ENCODE measurements at places on chromosomes 13 and 19.

GRCh38 chr19:19238126-19238894 lies 26.6 kb downstream of the NCAN start:
- no peaks in the 10 kb centered on the region for H3K36me3 ChIP-seq
- no peak overlapping the region for H3K27ac ChIP-seq
- no peaks in the 10 kb centered on the region for H3K4me1 ChIP-seq
- no peak for DNase-seq
- no peak overlapping the region for H3K4me3 ChIP-seq
- peaks cover 17% of the 10 kb centered on the region for H3K27me3 ChIP-seq

- peaks cover 71% of the 10 kb centered on the region for H3K4me1 ChIP-seq
- H3K4me3 ChIP-seq: peak overlapping the region; percentile 88
- H3K36me3 ChIP-seq: peaks cover 60% of the 10 kb centered on the region
- H3K27ac ChIP-seq: peak overlapping the region; percentile 93
Measured at GRCh38 chr19:18422530-18423191, 3.5 kb downstream of the SSBP4 start.

DNA sequence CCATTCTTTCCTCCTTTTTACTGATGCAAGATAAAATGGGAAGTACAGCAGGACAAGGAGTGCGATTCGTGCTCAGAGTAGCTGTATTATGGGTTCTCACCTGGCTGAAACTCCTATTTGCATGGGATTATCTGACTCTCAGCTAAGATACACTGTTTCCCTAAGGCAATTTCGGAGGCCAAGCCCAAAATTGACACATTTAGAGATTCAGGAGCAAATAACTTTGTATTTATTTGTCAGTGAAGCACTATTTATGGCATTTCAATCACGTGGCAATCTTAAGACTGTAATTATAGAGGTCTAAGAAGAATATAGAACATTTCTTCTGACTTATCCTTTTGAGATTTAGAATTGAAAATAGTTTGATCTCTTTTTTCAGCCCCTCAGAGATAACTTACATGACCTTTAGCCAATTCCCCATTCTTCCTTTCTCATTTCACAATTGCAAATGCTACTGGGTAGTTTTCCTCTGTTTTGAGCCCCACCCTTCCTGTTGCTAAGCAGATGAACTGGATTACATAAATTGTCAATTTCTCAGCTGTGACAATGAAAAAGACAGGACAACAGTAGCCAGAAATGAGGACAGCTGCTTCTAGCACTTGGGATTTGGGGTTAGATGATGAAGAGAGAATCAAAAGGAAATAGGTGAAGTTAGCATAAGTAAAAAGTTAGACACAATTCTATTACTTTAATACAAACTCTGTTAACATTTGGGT lies 122.7 kb upstream of the FRY start:
- H3K27me3 ChIP-seq: peaks cover 29% of the 10 kb centered on the region
- no peaks in the 10 kb centered on the region for H3K36me3 ChIP-seq
- H3K4me3 ChIP-seq: no peak overlapping the region
- H3K4me1 ChIP-seq: no peaks in the 10 kb centered on the region
- no peak for DNase-seq

DNA sequence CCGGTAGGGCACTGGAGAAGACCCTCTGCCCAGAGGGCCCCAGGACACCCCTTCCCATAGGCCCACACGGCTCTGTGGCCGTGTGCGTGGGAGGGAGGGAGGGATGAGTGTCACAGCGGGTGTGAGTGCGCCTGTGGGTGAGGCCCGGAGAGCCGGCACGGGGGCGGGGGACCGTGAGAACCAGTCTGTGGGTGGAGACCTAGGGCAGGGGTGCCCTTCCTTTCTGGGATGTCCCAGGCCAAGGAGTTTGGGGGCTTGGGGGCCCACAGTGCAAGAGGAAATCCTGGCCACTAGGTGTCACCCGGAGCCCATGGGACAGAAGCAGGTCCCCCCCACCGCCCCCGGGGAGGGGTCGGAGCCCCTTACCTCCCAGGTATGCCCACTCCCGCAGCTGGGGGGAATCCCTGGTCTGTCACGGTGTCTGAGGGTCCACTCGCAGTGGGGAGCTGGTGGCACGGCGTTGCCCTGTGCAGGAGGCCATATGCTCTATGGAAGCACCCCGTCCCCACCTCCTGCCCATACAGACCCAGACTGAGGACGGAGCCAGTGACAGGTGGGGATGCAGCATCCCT lies 16.0 kb upstream of the SLC7A10 start:
- no peaks in the 10 kb centered on the region for H3K27me3 ChIP-seq
- H3K4me1 ChIP-seq: peaks cover 19% of the 10 kb centered on the region
- peak overlapping the region; percentile 66 for H3K27ac ChIP-seq
- peak; percentile 52 for DNase-seq
- peak overlapping the region; percentile 17 for H3K4me3 ChIP-seq
- H3K36me3 ChIP-seq: no peaks in the 10 kb centered on the region

DNA sequence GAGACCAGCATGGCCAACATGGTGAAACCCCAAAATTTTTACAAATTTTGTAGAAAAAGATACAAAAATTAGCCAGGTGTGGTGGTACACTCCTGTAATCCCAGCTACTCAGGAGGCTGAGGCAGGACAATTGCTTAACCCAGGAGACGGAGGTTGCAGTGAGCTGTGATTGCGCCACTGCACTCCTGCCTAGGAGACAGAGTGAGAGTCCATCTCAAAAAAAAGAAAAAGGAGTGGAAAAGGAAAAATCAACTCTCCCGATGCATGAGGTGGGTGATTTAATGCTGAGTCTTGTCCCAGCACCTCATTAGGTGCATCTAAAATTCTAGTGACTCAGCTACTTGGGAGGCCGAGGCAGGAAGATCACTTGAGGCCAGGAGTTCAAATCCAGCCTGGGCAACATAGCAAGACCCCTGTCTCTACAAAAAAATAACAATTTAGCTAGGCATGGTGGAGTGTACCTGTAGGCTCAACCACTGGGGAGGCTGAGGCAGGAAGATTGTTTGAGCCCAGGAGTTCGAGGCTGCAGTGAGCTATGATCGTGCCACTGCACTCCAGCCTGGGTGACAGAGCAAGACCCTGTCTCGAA lies 19.8 kb downstream of the GTPBP3 start:
- H3K27me3 ChIP-seq: peaks cover 19% of the 10 kb centered on the region
- H3K27ac ChIP-seq: no peak overlapping the region
- DNase-seq: no peak
- H3K4me3 ChIP-seq: no peak overlapping the region

DNA sequence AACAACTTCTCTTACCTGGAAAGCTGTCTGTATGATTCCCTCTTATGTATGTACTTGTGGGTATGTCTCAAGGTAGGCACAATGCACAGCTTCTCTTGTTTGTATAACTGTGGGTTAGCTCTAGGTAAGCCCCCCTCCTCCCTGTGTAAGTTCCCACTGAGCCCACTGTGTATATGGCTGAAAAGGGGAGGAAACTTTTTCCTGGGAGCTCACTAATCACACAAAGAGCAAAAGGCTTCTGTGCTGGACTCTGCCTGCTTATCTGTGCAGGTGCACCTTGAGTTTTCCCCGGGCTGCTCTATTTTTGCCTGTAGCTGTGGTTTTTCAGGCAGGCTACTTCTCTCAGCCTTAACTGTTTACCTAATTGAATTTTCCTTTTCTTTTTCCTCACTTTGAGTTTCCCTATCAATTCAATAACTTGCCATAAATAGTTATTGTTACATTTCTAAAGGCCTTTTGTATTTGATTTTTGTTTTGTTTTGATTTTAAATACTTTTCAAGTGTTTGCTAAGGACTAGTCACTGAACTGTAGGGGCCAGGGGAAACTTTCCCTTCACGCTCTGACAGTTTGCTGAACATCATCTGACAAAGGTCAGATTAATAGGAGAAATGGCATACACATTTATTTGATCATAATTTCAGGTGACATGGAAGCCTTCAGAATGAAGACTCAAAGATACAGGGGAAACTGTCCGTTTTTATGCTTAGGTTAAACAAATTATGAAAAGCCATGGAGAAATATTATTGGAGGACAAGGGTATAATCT lies 423.5 kb upstream of the ATXN8OS start:
- H3K27me3 ChIP-seq: no peaks in the 10 kb centered on the region
- no peak overlapping the region for H3K27ac ChIP-seq
- H3K36me3 ChIP-seq: no peaks in the 10 kb centered on the region
- H3K4me3 ChIP-seq: no peak overlapping the region
- DNase-seq: no peak
- no peaks in the 10 kb centered on the region for H3K4me1 ChIP-seq

DNA sequence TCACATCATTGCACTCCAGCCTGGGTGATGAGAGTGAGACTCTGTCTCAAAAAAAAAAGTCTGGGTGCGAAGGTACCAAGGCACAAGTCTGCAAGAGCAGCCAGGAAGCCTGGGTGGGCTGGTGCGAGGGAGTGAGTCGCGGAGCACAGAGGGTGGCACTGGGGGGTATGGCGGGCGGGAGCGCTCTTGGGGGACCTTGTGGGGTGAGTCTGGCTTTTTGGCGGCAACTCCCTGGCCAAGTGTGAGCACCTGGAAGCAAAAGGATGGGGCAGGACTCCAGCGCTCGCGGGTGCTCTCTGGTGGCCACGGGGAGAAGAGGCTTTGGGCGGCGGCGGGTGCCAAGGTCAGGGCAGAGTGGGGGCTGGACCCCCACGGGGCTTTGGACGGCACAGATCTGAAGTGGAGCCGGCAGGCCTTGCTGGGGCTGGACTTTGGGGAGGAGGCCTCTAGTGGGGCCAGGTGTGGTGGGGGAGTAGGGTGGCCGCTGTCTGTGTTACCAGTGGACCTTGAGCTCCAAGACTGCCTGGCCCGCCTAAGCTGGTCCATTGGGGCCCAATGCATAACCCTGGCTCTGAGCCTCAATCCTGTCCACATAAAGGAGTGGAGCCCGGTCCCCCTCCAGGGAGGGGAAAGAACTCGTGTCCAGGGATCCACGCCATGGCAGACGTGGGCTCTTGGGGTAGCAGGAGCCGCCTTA lies 1.6 kb downstream of the P2RY11 start:
- H3K4me1 ChIP-seq: peaks cover 51% of the 10 kb centered on the region
- peak overlapping the region; percentile 74 for H3K4me3 ChIP-seq
- peaks cover 95% of the 10 kb centered on the region for H3K36me3 ChIP-seq
- DNase-seq: peak; percentile 65
- peak overlapping the region; percentile 94 for H3K27ac ChIP-seq

GRCh38 chr13:67147342-67148133 lies 82.6 kb downstream of the PCDH9 start:
- no peaks in the 10 kb centered on the region for H3K4me1 ChIP-seq
- no peak overlapping the region for H3K27ac ChIP-seq
- H3K27me3 ChIP-seq: no peaks in the 10 kb centered on the region
- no peak overlapping the region for H3K4me3 ChIP-seq
- DNase-seq: no peak
- H3K36me3 ChIP-seq: no peaks in the 10 kb centered on the region

GRCh38 chr13:93151277-93151676 lies 75.3 kb upstream of the GPC6 start:
- H3K27ac ChIP-seq: no peak overlapping the region
- H3K36me3 ChIP-seq: no peaks in the 10 kb centered on the region
- no peak overlapping the region for H3K4me3 ChIP-seq
- no peaks in the 10 kb centered on the region for H3K4me1 ChIP-seq
- H3K27me3 ChIP-seq: no peaks in the 10 kb centered on the region
- DNase-seq: no peak

DNA sequence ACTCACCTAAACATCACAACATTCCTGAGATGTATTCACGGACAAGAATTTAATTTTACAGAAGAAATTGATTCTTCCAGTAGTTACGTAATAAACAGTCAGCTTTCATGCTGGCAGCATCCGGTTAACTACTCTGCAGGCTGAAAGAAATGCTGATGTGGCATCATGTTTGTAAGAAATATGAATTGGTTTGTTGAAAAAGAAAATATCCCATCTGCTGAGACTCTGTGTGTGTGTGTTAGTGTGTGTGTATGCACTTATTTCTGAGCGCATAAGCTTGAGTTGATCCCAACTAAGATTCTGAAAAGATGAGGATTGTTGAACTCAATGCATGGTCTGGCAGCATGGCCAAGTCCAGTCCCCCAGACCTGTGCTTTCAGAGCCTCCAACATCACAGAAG lies 74.3 kb upstream of the FAM216B start:
- no peak for DNase-seq
- H3K27ac ChIP-seq: no peak overlapping the region
- no peak overlapping the region for H3K4me3 ChIP-seq

GRCh38 chr13:49608651-49609331 lies 19.5 kb upstream of the ARL11 start:
- DNase-seq: no peak
- H3K27ac ChIP-seq: no peak overlapping the region
- no peak overlapping the region for H3K4me3 ChIP-seq
- no peaks in the 10 kb centered on the region for H3K27me3 ChIP-seq

GRCh38 chr19:41407271-41407670 lies 9.7 kb downstream of the BCKDHA start:
- H3K4me3 ChIP-seq: no peak overlapping the region
- no peak for DNase-seq
- H3K27ac ChIP-seq: peak overlapping the region; percentile 8
- no peaks in the 10 kb centered on the region for H3K27me3 ChIP-seq
- H3K36me3 ChIP-seq: peaks cover 7% of the 10 kb centered on the region
- H3K4me1 ChIP-seq: peaks cover 24% of the 10 kb centered on the region

DNA sequence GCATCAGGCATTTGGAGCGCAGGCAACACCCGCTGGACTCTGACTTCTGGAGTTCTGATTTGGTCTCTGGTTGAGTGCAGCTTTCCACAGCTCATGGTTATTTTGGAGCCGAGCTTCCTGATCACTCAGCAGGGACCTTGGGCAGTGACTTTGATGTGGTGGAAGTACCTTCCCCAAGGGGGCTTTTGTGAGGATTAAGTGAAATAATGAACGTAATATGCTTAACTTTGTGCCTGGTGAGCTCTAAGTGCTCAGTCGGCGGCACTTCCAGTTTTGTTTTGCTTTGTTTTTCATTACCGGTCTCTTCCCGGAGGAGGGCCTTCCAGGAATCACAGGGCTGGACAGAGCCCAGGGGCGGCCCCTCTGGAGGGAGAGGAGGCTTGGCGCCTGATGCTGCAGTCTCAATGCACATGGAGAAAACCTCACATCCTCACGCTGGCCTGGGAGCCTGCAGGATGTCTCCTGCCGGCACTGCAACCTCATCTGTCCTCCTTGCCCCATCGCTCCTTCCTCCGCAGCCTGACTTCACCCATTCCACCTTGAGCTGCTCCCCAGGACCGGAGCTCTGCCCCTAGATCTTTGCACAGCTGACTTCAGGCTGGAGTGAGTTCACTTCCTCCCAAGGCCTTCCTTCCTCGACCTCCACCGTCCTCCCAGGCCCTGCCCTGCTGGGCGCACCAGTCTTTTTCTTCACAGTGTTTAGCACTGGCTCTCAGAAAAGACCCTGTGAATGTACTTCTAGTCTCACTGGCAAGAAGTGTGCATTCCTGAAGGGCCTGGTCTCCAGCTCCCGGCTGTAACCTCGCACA lies 1.5 kb downstream of the PLEKHF1 start:
- peaks cover 57% of the 10 kb centered on the region for H3K36me3 ChIP-seq
- peak overlapping the region; percentile 93 for H3K27ac ChIP-seq
- peak overlapping the region; percentile 89 for H3K4me3 ChIP-seq
- H3K4me1 ChIP-seq: peaks cover 50% of the 10 kb centered on the region

GRCh38 chr13:30362869-30363268 lies 55.5 kb upstream of the KATNAL1 start:
- H3K36me3 ChIP-seq: peaks cover 16% of the 10 kb centered on the region
- H3K4me3 ChIP-seq: no peak overlapping the region
- no peak overlapping the region for H3K27ac ChIP-seq
- H3K27me3 ChIP-seq: no peaks in the 10 kb centered on the region
- DNase-seq: no peak

GRCh38 chr13:43816401-43816889 lies 29.7 kb upstream of the ENOX1 start:
- no peaks in the 10 kb centered on the region for H3K4me1 ChIP-seq
- H3K27ac ChIP-seq: no peak overlapping the region
- DNase-seq: no peak
- peaks cover 55% of the 10 kb centered on the region for H3K27me3 ChIP-seq

- no peak overlapping the region for H3K4me3 ChIP-seq
- peaks cover 18% of the 10 kb centered on the region for H3K27me3 ChIP-seq
- no peak overlapping the region for H3K27ac ChIP-seq
- no peaks in the 10 kb centered on the region for H3K4me1 ChIP-seq
- no peaks in the 10 kb centered on the region for H3K36me3 ChIP-seq
Measured at GRCh38 chr13:111549464-111549863, 229.0 kb downstream of the TEX29 start.

Measured in effector memory CD8-positive, alpha-beta T cell (primary cell).